Activated CD4-positive, alpha-beta T cell treated with anti-CD3 and anti-CD28 coated beads, Interleukin-2, amount 10 ng/mL, durations not matched to agents 24 days and 14 days (primary cell): ENCODE measurements at places on chromosomes 5 and 9. TPM values are rescaled to one million over a fixed set of nuclear protein-coding genes. Genes with fewer than 3 reads are reported as not detected.

Gene NOP16
- 109 and 114 TPM in 2 replicates for total RNA-seq

Gene EQTN
- not detected in 2 replicates for total RNA-seq

Gene KIF4B
- 0.07 TPM in 1 of 2 replicates, not detected in the other for total RNA-seq

Gene MCTP1
- not detected in 2 replicates for total RNA-seq

Gene CER1
- total RNA-seq: not detected in 2 replicates

Gene MAP1B
- total RNA-seq: 0.02 and 0.09 TPM in 2 replicates

Gene INSL4
- total RNA-seq: not detected in 2 replicates

Gene PIGO
- 32.5 and 37.2 TPM in 2 replicates for total RNA-seq

Gene PAXX
- total RNA-seq: 87.8 and 90.2 TPM in 2 replicates

Gene TEX48
- 0.52 and 0.56 TPM in 2 replicates for total RNA-seq

Gene FBP2
- not detected in 2 replicates for total RNA-seq

Gene TAF11L10
- total RNA-seq: not detected in 2 replicates

Gene KCNV2
- total RNA-seq: not detected in 2 replicates

Gene LYSMD3
- 11.3 and 12.9 TPM in 2 replicates for total RNA-seq

Gene PTPDC1
- 5.6 and 6.7 TPM in 2 replicates for total RNA-seq

Gene FCN1
- not detected in 2 replicates for total RNA-seq

Gene SH3TC2
- total RNA-seq: not detected in 2 replicates

Gene GPR21
- total RNA-seq: 0.86 and 1.0 TPM in 2 replicates

Gene PRPF4
- total RNA-seq: 63.6 and 64.6 TPM in 2 replicates

Gene TMC1
- not detected in 2 replicates for total RNA-seq

Gene OBP2B
- total RNA-seq: not detected in 2 replicates

Gene TMEM174
- not detected in 2 replicates for total RNA-seq

Gene FOXI1
- 0.09 TPM in 1 of 2 replicates, not detected in the other for total RNA-seq

Gene DRD1
- total RNA-seq: 0.07 TPM in 1 of 2 replicates, not detected in the other

Gene DOLK
- 15.2 and 15.9 TPM in 2 replicates for total RNA-seq

Gene CDX1
- not detected in 2 replicates for total RNA-seq

Gene ANKRD20A1
- total RNA-seq: 1.1 and 1.2 TPM in 2 replicates

Gene ELAVL2
- total RNA-seq: not detected in 2 replicates

Gene RGS7BP
- not detected in 2 replicates for total RNA-seq

Gene LHX6
- not detected in 2 replicates for total RNA-seq

Gene SPATA31A1
- not detected in 2 replicates for total RNA-seq

Gene SMIM27
- 14.0 and 15.6 TPM in 2 replicates for total RNA-seq

Gene OGN
- total RNA-seq: not detected in 2 replicates

Gene MTAP
- total RNA-seq: 55.9 and 58.1 TPM in 2 replicates

Gene SLC4A9
- not detected in 2 replicates for total RNA-seq

Gene TAF11L5
- total RNA-seq: not detected in 2 replicates

Gene SAXO1
- not detected in 2 replicates for total RNA-seq

Gene ANKRD34B
- not detected in 2 replicates for total RNA-seq

Gene INSYN2B
- total RNA-seq: not detected in 2 replicates

Gene CAVIN4
- total RNA-seq: 0.19 and 0.21 TPM in 2 replicates

Gene PCDHA3
- total RNA-seq: not detected in 2 replicates

Gene FGF10
- not detected in 2 replicates for total RNA-seq

Gene MAST4
- 16.1 and 18.3 TPM in 2 replicates for total RNA-seq

Gene BARX1
- total RNA-seq: 0.50 and 0.61 TPM in 2 replicates

Gene RNF20
- 37.9 and 43.8 TPM in 2 replicates for total RNA-seq

Gene IFT74
- total RNA-seq: 9.7 and 10.6 TPM in 2 replicates

Gene QSOX2
- total RNA-seq: 26.4 and 28.0 TPM in 2 replicates
